ENCODE measurements at places on chromosomes 12 and 14.

- DNase-seq, result no peak
These were observed 24.6 kb downstream of the DICER1 start for GRCh38 chr14:95132760-95133159.

DNA sequence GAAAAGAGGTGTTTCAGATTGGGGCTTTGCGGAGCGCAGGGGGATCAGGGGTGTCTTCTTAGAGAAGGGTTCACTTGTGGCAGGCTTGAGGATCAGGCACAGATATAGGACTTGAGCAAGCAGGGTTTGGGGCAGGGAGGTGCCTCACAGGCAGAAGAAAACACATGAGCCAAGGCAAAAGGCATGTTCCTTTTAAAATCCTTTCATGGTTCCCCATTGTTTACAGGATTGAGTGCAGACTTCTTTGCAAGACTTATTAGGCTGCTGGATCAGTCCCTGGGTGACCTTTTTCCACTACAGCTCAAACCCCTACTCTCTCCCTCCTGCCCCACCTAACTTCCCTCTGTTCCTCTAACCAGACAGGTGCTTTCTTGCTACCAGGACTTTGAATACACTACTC lies 19.7 kb downstream of the HSPB8 start:
- DNase-seq, result no peak

GRCh38 chr12:52418576-52419110 lies 12.5 kb upstream of the KRT82 start:
- DNase-seq, result no peak

DNA sequence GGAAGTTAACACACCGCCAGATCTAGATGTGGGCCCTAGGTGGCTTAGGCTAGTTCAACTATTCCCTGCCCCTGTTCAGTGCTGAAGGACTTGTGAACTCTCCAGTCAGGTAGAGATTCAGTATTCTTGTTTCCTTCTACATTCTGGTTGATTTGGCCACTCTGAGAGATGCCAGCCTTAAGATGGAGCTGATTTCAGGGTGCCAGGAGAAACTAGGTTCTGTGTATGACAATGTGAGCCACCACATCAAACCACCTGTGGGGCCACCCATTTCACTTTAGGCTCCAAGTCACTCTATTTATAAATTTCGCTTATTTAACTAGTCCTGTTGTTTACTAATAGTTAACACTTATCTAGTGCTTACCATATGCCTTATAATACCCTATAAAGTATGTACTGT lies 26.0 kb downstream of the FRMD6 start:
- DNase-seq, result no peak

DNA sequence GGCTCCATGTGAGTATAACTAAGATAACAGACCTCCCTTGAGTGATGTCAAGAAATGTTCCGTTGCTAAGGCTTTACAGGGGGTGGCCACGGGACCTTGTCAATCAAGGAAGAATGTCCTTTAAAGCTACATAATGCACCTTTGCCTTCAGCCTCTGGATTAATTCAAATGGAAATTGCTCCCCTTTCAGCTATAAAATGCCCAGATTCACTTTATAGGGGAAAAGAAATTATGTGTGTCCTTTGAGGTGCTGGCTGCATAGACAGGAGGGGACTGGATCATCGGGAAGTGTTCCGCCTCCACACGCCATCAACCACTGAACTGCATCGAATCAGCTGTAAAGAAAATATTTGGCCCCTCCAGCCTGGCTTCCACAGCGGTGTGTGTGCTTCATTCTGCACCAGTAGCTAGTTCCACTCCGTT lies 415.4 kb downstream of the DPF3 start:
- DNase-seq, result no peak

DNA sequence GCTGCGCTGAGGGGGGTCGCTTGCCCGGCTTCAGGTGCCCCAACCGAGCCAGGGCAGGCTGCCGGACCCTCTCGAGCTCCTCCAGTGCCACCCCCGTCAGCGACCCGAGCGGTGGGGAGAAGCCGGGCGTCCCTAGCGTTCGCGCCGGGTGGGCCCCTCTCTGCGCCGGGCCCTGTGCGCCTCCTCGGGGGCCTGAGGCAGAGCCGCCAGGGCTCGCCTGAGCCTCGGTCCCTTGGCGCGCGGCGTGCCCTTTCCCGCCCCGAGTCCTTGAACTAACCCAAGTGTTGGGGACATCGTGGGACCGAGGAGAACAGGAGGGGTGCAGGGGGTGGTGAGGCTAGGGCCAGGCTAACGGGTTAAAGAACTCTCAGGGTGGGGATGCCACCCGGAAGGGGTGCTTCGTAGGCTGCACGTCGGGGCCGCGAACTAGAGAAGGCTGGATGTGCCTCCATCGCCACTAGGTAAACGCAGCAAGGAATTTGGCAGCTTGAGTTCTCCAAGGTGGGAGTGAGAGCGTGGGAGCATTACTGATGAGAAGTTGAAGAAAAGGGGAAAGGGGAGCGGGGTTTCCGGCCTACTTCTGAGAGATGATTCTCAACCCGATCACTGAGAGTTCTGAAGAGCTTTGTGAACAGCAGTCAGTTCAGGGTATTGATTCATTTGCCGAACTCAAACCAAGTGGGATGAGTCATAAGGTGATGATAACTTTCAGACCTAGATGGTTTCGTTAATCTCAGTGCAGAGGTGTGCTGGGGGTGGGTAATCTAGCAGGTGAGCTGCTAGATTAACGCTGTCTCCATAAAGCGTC lies 618 bp downstream of the RNF34 start:
- peak; percentile 52 for DNase-seq

- no peak for DNase-seq
These were observed 3.2 kb downstream of the MLXIP start for GRCh38 chr12:122081697-122082221.

DNA sequence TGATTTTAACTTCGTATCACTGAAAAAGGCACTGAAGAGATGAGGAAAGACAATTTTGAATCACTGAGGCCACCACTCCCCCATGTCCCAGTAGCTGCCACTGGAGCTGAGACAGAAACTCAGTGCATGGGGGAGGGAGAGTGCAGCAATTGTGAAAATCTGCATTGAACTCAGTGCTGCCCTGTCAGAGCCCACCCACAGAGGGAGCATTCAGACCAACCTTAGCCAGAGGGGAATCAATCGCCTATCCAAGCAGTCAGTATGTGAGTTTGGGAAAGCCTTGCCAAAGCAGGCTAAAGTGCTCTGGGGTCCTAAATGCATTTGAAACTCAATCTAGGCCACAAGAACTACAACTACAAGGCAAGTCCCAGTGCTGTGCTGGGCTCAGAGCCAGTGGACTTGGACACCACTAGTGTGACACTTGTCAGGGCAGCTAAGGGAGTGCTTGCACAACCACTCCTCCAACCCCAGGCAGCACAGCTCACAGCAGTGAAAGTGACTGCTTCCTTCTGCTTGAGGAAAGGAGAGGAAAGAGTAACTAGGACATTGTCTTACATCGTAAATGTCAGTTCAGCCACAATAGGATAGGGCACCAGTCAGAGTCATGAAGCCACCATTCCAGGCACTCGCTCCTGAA lies 13.3 kb downstream of the RNASE3 start:
- no peak for DNase-seq

DNA sequence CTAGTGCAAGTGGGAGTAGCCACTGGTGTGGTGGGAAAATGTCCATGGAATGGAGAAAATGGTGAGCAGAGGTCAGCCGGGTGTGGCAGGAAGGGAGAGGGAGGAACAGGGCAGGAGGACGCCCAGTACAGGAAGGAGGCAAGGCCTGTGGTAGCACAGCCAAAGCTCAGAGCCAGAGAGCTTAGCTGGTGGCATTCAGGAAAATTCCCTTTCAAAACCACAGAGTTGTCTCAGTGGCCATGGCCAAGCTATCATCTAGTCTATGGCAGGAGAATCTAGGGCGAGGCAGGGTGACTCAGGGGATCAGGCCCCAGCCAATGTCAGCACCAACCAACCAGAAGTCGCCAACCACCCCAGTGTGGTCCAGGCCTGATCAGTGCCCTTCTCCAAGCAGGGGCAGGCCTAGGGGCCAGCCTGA lies 67.7 kb upstream of the DDX11 start:
- no peak for DNase-seq

- no peak for DNase-seq
These were observed 785 bp upstream of the LHX5 start for GRCh38 chr12:113472191-113473121.

DNA sequence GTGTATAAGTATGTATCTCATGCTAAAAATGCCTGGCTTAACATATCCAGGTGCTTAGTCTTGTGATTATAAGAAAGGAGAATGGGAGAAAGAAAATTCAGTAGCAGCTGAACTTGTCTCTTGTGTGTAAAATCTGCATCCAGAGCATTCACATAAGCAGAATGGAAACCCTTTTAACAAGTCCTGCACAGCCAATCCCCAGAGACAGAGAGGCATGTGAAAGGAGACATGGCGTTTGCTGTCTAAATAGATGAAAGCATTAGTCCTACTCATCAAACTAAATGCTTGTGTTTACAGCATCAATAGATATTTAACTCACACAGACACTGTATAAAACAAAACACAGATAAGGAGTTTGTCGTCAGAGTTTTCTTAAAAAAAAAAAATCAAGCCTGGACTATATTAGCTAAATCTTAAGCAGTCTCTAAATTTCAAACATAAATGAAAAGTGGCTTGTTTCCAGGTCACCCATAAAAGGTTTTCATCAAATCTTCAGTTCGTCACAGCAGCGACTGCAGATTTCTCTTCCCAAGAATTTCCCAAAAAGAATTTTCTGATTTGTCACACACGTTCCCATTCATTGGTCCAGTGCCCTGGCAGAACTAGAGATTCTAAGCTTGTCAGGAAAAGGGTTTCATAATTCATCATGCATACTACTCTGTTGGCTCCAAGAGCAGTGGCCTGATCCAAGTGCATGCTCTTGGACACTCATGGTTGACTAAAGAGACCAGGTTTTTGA lies 249.2 kb downstream of the BTG1 start:
- DNase-seq, result no peak

DNA sequence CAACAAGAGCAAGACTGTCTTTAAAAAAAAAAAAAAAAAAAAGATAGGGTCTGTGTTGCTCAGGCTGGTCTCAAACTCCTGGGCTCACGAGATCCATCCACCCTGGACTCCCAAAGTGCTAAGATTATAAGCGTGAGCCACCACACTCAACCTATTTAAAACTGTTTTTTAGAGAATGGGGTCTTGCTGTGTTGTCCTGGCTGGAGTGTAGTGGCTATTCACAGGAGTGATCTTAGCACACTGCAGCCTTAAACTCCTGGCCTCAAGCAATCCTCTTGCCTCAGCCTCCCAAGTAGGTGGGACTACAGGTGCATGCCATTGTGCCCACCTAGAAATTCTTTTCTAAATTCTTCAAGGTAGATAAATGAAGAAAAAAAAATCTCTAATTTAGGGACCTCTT lies 7.6 kb downstream of the COQ10A start:
- no peak for DNase-seq

- DNase-seq, result no peak
These were observed 55.9 kb downstream of the FERMT2 start for GRCh38 chr14:52895000-52895399.

DNA sequence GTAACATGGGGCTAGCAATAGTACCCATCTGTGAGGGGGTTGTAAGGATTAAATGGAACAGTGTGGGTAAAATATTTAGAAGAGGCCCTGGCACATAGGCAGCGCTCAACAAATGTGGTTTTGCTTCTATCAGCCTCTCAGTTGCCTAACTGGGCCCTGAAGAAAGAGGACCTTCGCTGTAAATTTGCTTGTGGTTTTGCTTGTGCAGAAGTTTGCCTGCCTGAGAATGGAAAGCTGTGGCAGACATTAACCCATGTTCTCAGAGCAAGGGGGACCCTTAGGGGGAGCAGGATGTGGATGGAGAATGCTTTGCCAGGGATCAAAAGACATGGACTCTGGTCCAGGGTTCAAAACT lies 160.1 kb downstream of the BRMS1L start:
- no peak for DNase-seq

DNA sequence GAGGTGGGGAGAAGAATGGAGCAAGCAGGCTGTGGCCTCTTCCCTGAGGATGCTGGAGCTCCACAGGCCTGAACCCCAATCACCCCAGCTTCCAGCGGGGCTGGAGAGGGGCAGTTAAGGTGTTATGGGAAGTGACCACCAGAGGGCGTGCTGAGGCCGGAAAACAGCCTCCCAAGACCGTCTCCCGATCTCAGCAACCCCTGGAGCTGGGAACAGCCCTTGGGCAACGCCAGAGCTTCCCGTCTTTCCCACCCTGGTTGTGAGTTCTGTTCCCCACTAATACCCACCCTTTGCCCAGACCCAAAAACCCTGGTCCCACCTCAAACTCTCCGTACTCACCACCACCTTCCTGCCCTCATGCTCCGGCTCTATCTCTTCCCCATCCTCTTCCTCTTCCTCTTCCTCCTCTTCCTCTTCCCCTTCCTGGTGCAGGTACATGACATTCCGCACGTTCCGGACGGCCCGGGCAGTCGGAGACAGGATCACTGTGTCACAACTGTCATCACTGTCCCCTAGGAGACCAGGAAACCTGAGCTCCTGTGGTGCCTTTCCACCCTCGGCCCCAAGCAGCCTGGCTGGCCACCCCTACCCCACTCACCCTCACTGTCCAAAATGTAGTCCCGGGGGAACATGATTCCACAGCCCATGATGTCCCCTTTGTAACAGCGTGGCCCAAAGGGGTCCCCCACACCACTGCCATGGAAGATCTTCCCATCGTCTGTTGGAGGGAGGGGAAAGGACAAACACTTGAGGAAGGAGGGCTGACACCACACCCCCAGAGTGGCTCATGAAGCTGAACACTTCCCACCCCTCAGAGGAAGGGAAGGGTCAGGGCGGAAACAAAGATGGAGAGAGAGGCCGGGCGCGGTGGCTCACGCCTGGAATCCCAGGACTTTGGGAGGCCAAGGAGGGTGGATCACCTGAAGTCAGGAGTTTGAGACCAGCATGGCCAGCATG lies 12.9 kb downstream of the SPRYD3 start:
- DNase-seq, result peak; percentile 54

GRCh38 chr12:112165624-112166023 lies 40.3 kb downstream of the TRAFD1 start:
- DNase-seq, result no peak

DNA sequence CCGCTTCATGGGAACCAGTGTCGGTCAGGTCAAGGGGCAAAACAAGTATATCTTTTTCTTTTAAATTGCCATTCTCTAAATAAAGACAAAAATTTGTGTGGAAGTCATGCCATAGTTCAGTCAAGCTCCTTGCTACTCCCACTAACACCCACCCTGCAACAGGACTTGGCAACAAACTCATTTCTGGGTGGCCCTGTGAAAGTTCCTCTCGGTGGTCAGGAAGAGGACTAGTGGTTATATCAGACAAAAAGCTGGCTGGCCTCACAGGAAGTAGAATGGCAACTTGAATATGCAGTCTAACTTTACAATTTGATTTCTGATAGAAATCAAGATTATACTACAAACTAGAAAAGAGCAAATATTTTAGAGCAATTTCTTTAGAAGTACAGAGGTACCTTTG lies 11.2 kb downstream of the DHRS7 start:
- DNase-seq, result no peak

- no peak for DNase-seq
These were observed 24.7 kb downstream of the CLMN start for GRCh38 chr14:95294834-95295599.

DNA sequence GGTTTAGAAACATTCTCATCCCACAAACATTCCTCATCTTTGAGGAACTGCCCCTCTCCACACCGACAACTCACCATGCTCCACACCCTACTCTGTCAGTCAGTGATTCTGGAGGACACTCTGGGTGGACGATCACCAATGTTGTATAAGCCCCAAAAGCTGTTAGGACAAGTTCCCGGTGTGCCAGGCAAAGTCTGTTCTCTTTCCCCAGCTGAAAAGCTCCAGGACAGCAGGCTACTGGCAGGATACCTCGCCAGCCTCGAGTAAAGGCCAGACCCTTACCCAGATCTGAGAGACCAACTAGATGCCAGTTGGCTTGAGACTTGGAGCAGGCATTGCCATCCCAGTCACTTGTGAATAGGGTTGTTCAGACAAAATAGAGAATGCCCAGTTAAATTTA lies 12.0 kb downstream of the KRT5 start:
- DNase-seq, result no peak
